GM10248 (cell line): ENCODE measurements at places on chromosomes 4 and X.
A peak's percentile ranks its signal among the peaks of the same experiment; 100 is the strongest.

- no peak for DNase-seq
These were observed 552 bp upstream of the NAA10 start for GRCh38 chrX:153935326-153935851.

DNA sequence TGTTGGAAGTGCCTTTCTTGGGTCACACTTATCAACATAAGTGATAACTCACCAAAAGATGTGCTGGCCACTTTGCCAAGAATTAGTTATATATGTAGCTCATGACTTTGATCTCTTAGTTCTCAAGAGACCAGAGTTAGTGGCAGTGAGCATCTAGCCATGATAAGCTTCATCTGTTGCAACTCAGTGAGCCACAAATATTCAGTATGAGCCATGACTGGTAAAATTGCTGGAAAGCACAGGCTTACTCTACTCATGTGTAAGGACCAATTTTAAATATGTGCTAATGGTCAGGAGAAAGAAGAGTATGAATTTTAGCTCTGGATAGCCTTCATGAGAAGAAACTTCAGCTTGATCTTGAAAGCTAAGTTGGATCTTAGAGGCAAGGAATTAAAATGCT lies 59.4 kb upstream of the TLL1 start:
- no peak for DNase-seq

GRCh38 chr4:165516281-165516833 lies 137.5 kb downstream of the CPE start:
- no peak for DNase-seq

DNA sequence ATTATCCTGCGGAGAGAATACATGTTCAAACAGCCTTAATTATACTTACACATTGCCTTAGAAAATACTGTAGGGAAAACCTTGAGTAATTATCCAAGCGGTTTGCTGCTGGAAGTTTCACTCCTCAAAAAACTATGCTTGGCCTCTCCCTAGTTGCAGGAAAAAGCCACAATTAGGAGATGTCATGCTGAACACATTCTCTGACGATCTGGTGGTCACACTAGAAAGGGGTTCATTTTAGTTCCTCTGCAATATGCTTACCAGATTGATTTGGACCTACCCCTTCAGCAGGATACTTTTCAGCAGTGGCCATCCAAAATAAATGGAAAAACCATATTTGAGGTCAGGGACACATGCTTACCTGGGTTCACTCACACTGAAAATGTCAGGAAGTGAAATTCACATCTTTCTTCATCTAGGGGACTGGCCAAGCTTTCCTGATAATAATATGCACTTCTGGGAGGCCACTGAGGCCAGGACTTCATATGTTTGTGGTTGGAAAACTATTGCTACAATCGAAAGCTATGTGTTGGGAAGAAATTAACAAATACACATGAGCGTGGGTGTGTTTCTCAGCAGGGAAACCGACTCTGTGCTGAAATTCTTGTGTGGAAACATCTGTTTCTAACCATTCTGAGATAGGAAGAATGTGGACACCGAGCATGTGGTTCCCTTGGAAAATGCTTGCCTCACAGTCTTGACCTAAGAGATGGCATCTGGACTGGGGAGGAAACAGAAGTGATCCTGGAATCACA lies 68.8 kb downstream of the ATXN3L start:
- DNase-seq: no peak

DNA sequence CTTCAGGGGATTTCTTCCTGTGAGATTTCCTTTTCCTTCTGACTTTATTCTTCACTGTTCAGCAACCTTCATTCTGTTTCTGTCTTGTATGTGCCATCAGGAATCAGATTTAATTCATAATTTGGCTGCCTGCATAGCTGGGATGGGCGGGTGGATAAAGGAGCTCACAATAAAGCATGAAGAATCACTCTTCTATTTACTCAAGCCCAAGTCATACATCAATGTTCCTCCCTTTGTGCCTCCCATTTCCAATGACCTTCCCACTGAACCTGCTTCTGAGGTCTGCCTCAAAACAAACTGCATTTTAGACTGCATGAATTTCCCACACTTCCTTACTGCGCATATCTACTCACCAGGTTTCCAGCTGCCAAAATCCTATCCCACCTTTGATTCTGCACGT lies 14.0 kb downstream of the PDGFC start:
- no peak for DNase-seq

DNA sequence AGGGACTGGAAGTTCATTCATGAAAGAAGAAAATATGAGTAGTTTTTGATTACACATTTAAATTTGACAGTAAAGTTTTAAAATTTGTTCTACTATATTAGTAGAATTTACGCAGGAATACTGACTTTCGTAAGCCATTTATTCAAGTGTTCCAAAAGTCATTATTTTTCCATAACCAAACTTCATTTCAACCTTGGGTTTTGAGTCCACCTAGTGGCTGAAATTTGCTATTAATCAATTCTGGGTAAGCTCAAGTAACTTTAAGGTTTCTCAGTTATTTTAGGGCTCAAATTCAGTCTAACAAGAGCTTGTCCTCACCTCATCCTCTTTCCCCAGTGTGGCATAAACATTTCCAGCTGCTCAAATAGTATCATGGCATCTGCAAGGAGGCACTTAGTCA lies 175.4 kb downstream of the SH3BGRL start:
- peak; percentile 13 for DNase-seq

GRCh38 chr4:174056959-174057358 lies 226.5 kb downstream of the FBXO8 start:
- no peak for DNase-seq

- no peak for DNase-seq
These were observed 62.5 kb downstream of the PGRMC2 start for GRCh38 chr4:128225148-128225547.

DNA sequence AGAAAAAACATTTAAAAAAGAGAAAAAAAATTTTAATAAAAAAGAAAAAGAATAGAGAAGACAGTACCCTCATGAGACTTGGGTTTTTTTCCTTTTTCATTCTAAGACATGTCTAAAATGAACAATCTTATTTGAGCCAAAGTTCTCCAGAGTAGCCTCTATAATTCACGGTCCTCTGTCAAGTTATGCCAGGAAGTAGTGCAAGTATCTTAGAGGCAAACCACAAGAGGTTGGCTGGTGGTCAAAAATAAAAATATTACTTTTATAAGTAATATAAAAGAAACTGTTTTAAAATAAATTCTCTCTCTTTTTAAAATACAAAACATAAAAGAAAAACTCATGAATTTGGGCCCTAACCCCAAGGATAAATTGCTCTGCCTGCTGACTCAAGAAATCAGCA lies 26.5 kb downstream of the HNRNPDL start:
- DNase-seq: no peak

GRCh38 chrX:50858548-50858947 lies 44.6 kb upstream of the SHROOM4 start:
- DNase-seq: no peak

GRCh38 chrX:30010471-30010870 lies 204.9 kb upstream of the MAGEB2 start:
- DNase-seq: no peak

DNA sequence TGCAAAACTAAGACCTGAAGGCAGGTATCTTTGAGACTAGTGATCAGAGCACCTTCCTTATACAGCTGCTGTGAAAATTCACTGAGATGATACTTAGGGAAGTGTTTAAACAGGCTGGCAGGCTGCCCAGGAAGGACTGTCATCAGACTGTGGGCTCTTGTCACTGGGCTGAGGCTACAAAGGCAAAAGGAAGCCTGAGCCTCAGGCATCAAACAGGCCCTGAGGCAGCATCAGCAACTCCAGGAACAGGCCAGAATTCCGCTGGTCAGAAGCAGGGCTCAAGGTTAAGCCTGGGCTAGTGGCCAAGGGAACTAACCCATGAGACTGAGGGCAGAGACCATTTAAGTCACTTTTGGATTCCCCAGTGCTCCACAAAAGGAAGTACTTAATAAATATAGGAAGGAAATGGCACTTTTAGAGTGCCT lies 12.8 kb downstream of the PJA1 start:
- DNase-seq: no peak

DNA sequence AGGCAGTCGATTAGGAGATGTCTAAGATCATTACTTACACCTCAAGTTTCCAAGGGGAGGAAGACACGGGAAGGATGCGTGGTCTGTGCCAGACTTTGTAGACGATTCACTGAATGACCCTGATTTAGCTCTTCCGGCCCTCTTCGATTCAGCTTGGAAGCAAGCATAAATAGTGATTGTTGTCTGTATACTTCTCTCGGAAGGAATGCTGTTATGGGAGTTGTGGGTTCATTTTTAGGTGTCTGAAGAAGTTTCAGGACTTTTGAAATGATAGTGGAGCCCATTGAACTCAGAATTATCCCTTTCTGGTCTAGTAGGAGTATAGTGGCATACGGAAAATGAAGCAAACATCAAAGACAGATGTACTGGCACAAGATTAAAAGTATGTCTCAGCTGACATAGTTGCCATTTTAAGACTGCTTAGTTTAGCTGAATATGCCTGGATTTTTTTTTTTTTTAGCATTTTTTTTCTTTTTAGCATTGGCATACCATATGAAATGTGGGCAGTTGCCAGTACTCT lies 1.0 kb upstream of the ANKRD17 start:
- DNase-seq: no peak

GRCh38 chr4:176156656-176157055 lies 38.7 kb downstream of the SPATA4 start:
- no peak for DNase-seq

DNA sequence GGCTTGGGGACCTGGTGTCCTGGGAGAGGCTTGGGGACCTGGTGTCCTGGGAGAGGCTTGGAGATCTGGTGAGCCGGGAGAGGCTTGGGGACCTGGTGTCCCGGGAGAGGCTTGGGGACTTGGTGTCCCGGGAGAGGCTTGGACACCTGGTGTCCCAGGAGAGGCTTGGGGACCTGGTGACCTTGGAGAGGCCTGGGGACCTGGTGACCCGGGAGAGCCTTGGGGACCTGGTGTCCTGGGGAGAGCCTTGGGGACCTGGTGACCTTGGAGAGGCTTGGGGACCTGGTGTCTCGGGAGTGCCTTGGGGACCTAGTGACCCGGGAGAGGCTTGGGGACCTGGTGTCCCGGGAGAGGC lies 12.6 kb downstream of the SHOX start:
- no peak for DNase-seq

DNA sequence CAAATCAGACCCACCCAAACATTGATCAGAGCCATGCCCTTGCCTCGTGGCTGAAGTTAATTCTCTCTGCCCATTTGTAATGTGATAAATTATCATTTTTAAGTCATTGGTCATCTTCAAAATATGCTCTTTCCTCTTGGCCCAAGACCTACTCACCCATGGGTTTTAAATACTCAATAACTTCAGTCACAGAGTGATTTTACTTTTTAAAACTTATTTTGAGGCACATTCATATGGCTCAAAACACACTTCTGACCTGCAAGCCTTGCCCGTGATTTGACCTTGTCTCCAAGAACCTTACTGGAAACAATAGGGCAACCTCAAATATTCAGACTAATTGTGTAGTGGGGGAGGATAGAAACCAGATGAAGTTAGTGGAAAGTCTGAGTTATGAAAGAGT lies 176.2 kb upstream of the LNX1 start:
- no peak for DNase-seq

- DNase-seq: no peak
These were observed 113.1 kb upstream of the VCX2 start for GRCh38 chrX:8284131-8284530.

GRCh38 chr4:13201241-13201640 lies 282.9 kb downstream of the RAB28 start:
- no peak for DNase-seq

DNA sequence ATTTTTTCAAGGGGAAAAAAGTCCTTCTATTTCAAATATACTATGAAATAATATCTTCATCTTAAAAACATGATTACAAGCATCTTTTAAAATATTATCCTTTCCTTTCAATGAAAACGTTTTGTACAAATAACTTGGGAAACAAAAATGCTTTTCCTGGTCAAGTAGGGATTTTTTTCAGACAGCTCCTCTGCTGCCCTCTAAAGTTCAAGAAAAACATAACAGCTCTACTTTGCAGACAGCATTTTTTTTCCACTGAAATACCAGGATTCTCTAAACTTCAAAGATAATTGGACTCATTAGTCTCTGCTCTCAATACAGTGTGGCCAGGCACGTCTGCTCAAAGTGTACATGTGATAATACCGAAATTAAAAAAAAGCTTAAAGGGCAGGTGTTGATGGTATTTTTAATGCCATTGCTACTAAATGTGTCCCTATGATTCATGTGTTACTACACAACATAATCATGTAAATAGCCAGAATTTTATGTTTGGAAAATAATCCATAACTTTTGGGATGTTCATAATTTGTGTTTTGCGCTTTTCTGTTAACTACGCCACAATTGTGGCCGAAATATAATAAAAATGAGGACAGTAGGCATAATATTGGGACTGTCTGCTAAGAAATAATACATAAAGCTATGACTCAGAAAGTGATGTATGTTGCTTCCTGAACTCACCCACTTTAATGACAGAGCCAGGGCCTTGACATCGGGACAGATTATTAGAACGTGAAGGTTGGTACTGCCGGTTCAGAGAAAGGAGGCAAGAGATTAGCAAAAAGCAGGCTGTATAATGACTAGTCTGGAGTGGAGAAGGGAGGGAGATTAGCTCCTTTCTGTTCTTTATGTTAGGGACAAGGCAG lies 478.9 kb downstream of the KCNIP4 start:
- peak; percentile 7 for DNase-seq

- no peak for DNase-seq
These were observed 6.2 kb downstream of the PLAC8 start for GRCh38 chr4:83108101-83108861.

GRCh38 chrX:39309018-39309635 lies 507.9 kb downstream of the MID1IP1 start:
- DNase-seq: peak; percentile 6

- DNase-seq: no peak
These were observed 99.5 kb downstream of the CCSER1 start for GRCh38 chr4:90226734-90227133.

GRCh38 chrX:45447331-45447730 lies 246.7 kb upstream of the DIPK2B start:
- no peak for DNase-seq

GRCh38 chr4:102663073-102663472 lies 97.7 kb downstream of the MANBA start:
- DNase-seq: no peak

- DNase-seq: no peak
These were observed 200.3 kb upstream of the NHS start for GRCh38 chrX:17174671-17175070.

- no peak for DNase-seq
These were observed 238.9 kb downstream of the NR3C2 start for GRCh38 chr4:148203056-148203898.

DNA sequence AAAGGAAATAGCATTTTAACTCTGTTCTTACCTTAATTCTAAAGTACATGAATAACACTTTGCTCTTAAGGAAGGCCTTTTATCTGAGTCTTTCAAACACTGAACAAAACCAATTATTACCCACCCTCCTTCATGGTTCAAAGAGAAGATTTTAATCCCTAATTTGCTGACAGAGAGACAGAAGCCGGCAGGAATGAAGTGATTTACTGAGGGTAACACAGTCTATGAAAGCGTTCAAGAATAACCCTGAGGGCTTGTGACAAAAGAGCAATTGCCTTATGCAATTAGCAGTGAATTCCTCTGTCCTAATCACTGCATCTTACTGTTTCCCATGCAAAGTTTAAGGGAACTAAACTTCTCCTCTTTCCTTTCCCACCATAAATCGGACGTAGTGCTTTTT lies 144.1 kb downstream of the PACRGL start:
- DNase-seq: no peak

- peak; percentile 35 for DNase-seq
These were observed 1.4 kb upstream of the RPS6KA3 start for GRCh38 chrX:20267931-20268701.
